Activated naive CD8-positive, alpha-beta T cell treated with anti-CD3 and anti-CD28 coated beads, Interleukin-2, amount 50 U/mL, for 16 hours (primary cell): ENCODE measurements at places on chromosomes 4 and X.

- DNase-seq = no peak
Measured at GRCh38 chr4:52376132-52376704, 282.9 kb downstream of the USP46 start.

DNA sequence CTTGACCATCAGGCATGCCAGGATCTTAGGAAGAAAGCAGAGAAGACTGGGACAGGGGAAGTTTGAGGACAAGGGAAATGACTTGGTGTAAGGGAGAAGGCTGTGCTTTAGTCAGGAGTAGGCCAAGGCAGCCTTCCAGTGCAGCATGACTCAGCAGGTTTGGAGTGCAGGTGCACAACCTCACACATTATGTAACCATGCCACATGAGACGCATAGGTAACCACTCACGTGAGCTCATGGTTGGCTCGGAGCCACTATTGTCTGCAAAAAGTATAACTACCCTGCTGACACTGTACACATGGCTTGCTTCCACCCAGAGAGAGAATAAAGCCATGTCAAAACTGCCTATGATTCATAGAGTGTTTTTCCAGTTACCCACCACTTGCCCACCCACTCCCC lies 715.9 kb downstream of the SMARCA1 start:
- DNase-seq = no peak

DNA sequence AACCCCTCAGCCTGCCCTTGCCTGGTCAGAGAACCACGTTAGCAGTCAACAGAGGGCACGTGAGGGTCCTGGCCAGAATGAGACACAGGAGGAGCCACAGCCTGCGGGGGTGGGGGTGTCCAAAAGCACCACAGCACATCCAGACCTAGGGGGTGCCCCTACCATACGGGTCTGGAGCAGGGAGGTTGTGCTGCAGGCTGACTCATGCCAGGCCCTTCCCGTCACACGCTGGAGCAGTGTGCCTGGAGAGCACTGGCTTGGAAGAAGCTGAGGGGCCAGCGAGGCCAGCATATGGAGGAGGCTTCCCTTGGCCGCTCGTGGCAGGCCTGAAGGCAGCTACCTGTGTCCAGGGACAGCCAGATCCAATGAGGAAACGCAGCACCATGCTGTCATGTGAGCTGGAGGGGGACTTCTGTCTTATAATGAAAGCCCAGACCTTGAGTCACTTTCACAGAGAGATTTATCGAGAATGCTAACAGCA lies 1.5 kb upstream of the IRAK1 start:
- DNase-seq = no peak

DNA sequence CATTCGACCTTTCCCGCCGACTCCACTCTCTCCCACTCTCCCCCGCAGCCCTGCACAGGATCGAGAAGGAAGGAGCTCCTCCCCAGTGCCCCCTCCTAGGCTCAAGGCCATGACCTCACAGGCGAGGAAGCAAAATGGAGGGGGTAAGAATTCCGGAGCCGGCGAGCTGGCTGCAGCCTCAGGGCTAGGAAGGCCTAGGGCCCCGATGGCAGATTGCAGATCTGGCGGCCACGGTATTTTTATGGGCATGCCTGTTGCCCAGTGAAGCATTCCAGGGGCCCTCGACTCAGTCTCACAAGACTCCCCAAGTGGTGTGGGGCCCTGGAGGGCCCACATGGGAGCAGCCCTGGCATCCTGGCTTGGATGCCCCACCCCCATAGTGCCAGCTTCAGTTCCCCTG lies 942 bp upstream of the L1CAM start:
- DNase-seq = no peak

GRCh38 chr4:69470561-69470960 lies 25.1 kb downstream of the UGT2B4 start:
- DNase-seq = no peak

GRCh38 chrX:108211301-108211700 lies 119.7 kb downstream of the ATG4A start:
- DNase-seq = no peak
